ENCODE measurements at places on chromosomes 1 and 21.

DNA sequence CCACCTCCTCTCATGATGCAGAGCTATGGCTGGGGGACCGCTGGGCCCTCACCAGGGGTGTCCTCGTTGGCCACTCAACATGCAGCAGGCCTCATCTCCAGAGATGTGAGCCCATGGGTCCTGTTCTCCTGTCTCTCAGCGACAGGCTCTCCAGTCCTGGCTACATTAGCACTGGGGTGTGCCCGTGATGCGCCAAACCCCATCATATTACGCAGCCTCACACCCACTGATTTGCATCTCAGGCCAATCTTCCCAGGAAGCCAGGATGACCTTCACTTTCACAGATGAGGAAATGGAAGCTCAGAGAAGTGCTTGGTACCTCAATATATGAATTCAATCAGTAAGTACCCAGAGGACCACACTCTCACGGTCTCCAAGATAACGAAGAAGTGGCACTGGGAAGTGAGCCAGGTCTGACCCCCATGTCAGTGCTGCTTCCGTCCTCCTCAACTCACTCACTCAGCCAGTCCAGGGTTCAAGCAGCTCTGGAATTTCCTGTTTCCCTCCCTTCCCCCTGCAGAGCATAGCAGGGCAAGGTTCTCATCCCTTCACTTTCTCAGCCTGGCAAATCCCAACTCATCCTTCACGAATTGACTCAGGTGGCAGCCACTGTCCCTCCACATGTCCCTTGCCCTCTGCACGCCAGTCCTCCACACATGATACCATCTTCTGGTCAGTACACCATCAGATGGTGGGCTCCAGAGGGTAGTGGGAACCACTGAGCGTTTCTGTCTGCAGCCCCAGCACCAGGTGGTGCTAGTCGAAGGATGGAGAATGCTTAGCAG lies 28.9 kb upstream of the EVA1B start:
- no peak for DNase-seq
- H3K27me3 ChIP-seq: no peaks in the 10 kb centered on the region
- no peak overlapping the region for H3K4me3 ChIP-seq
- H3K27ac ChIP-seq: no peak overlapping the region
- peaks cover 58% of the 10 kb centered on the region for H3K36me3 ChIP-seq

- no peak overlapping the region for H3K27ac ChIP-seq
- H3K27me3 ChIP-seq: no peaks in the 10 kb centered on the region
- no peaks in the 10 kb centered on the region for H3K36me3 ChIP-seq
- no peaks in the 10 kb centered on the region for H3K4me1 ChIP-seq
Measured at GRCh38 chr1:243710467-243710866, 139.6 kb downstream of the AKT3 start.

DNA sequence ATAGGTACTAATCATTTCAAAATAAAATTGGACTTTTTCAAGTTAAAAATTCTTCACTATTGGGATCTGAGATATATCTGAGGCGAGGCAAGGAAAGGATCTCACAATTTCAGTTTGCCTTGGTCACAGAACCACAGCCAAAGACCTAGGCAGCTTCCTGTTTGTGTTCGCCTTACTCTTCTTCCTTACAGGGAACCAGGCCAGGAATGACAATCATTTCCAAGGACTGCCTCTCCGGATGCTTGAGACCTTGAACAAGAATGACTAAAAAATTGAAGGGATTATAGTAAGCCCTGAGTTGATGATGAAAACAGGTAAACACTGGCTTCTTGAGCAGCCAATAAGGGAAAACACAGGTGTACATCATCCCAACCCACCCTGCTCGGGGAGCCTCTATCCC lies 35.2 kb upstream of the SERBP1 start:
- no peak overlapping the region for H3K27ac ChIP-seq
- no peaks in the 10 kb centered on the region for H3K36me3 ChIP-seq
- H3K27me3 ChIP-seq: no peaks in the 10 kb centered on the region
- H3K4me3 ChIP-seq: no peak overlapping the region
- no peaks in the 10 kb centered on the region for H3K4me1 ChIP-seq

DNA sequence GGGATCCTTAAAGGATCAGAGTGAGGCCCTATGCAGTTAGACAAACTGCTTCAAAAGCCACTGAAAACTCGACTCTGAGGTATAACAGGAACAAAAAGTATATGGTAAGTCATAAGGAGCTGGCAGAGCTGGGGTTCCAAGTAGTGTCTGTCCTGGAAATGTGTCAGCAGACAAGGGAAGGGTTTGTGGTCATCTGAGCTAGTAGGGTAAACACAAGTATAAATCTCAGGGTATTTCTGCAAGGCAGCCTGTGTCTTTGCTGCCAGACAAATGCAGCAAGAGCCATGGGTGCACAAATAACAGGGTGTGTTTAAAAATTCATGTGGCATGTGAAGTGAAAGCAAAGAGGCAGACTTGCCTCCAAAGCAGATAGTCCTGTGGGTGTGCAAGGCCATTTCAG lies 759.0 kb upstream of the ADAMTS5 start:
- H3K4me3 ChIP-seq: no peak overlapping the region
- H3K27ac ChIP-seq: no peak overlapping the region
- DNase-seq: no peak
- H3K36me3 ChIP-seq: no peaks in the 10 kb centered on the region

DNA sequence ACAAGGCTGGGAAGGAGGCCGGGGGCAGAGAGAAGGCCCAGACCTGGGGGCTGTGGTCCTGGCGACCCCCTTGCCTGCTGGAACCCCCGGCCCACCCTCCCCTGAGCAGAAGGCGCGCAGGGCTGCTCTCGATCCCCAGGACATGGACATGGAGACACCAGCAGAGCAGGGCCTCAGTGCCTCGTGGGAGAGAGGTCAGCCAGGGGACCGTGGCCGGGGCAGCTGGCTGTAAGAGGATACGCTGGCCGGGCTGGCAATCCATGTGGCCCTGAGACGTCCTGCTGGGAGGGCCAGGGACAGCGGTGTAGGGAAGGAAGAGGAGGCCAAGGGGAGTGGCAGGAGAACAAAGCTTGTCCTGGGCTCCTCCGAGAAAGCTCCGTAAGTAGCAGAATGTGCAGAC lies 132.2 kb downstream of the CASZ1 start:
- no peak for DNase-seq
- peaks cover 9% of the 10 kb centered on the region for H3K36me3 ChIP-seq
- no peak overlapping the region for H3K4me3 ChIP-seq
- H3K27me3 ChIP-seq: no peaks in the 10 kb centered on the region

DNA sequence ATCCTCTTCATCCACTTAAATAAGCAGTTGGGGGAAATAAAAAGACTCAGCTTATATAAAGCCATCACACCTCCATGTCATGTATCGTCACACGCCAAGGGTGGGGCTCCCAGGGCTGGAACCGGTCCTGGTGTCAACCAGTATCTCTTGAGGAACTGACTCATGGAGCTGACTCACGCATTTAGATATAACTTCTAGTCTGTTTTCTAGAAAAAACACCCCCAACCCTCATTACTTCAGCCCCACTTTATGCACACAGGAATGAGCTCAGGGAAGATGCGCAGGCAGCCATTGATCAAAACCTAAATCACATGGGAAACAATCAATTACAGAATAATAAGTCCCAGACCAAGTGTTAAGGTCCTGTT lies 6.9 kb upstream of the IL22RA1 start:
- no peaks in the 10 kb centered on the region for H3K27me3 ChIP-seq
- peaks cover 8% of the 10 kb centered on the region for H3K4me1 ChIP-seq
- H3K27ac ChIP-seq: no peak overlapping the region
- no peak overlapping the region for H3K4me3 ChIP-seq
- no peak for DNase-seq

DNA sequence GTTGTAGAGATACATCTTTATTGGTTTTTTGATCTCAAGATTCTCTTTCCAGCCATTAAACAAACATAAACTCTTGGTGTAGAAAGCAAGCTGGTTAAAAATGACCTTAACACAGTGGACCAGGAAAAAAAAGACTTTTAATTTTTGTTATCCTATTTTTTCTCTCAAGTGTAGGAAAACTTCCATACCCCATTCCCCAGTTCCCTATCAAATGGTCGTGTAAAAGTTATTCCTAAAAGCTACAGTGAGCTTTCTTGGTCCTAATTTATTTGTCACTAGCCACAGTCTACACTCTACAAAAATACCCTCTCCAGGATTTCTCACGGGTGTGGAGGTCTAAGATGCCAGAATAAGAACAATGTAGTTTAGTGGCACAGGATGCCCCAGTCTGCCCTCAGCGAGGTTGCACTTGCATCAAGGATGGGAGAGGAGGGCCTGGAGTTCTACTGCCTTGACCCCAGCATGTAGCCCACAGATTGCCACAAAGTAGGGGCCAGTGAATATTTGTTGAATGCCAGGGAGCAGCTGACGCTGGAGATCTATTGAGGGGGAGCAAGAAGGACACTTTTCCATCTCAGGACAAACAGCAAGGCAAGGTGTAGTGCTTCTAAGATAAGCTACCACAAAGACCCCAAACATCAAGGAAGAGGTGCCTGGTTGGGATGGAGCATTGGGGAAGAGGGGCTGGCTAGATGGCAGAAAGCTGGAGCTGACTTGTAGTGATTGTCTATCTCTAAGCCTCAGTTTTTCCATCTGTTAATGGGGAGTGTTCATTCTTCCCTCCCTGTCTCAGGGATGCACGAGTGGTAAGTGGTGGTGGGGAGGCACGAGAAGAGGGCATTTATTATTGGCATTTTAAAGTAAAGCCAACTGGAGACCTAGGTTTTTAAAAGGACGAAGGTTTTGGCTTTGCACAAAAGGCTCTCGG lies 1.8 kb downstream of the MYCL start:
- H3K36me3 ChIP-seq: no peaks in the 10 kb centered on the region
- H3K27me3 ChIP-seq: peaks cover 22% of the 10 kb centered on the region
- peaks cover 11% of the 10 kb centered on the region for H3K4me1 ChIP-seq
- no peak overlapping the region for H3K4me3 ChIP-seq

DNA sequence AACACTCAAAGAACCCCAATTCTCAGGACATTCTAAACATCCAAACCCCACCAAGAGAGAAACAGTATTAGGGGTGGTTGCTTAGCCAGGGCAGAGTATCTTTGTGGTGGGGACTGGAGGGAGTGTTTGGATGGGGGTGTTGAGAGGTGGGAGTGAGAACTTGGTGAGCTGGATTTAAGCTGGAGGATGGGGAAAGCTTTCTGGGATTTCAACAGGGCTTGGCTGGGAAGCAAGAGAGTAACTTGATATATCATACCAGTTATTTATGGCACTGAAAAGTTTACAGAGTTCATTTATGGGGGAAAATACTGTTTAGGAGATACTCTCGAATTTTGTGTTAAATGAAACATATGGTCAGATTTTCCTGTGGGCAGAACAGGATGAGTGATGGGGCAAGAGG lies 6.8 kb upstream of the CNIH3 start:
- no peak overlapping the region for H3K4me3 ChIP-seq
- H3K4me1 ChIP-seq: no peaks in the 10 kb centered on the region
- H3K36me3 ChIP-seq: no peaks in the 10 kb centered on the region

- DNase-seq: no peak
- no peaks in the 10 kb centered on the region for H3K36me3 ChIP-seq
- no peaks in the 10 kb centered on the region for H3K27me3 ChIP-seq
Measured at GRCh38 chr1:29362764-29363163, 126.4 kb downstream of the PTPRU start.

GRCh38 chr1:13764588-13765332 lies 64.8 kb downstream of the PRDM2 start:
- H3K27ac ChIP-seq: no peak overlapping the region
- DNase-seq: no peak
- H3K4me1 ChIP-seq: peaks cover 16% of the 10 kb centered on the region
- no peaks in the 10 kb centered on the region for H3K36me3 ChIP-seq

GRCh38 chr21:34642211-34643075 lies 26.4 kb upstream of the CLIC6 start:
- no peak overlapping the region for H3K27ac ChIP-seq
- H3K27me3 ChIP-seq: no peaks in the 10 kb centered on the region
- no peaks in the 10 kb centered on the region for H3K4me1 ChIP-seq
- no peaks in the 10 kb centered on the region for H3K36me3 ChIP-seq
- H3K4me3 ChIP-seq: no peak overlapping the region

Data from effector memory CD4-positive, alpha-beta T cell (primary cell).